ENCODE measurements at places on chromosomes 4 and X. TPM values are rescaled to one million over a fixed set of nuclear protein-coding genes. Genes with fewer than 3 reads are reported as not detected.
A peak's percentile ranks its signal among the peaks of the same experiment; 100 is the strongest.

DNA sequence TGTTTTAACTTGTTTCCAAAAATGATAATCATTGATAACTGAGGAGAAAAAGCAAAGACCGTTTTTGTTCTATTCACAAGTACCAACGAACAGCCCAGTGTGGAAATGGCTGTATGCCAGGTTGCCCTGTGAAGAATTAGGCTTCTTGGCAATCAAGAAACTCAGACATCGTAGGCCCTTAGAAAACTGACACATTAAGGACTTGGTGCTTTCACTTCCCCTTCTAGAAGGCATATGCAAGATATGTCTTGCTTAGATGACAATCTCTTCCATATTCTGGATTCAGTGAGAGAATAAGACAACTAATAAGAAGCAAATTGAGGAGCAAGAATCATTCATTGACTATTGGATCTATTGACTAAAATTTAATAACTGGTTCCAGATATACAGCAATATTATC lies 56.6 kb downstream of the ANAPC10 start:
- DNase-seq: peak; percentile 19

- no peak for DNase-seq
Measured at GRCh38 chrX:22314211-22314610, 41.5 kb downstream of the CBLL2 start.

GRCh38 chr4:165758086-165758485 lies 115.0 kb upstream of the TLL1 start:
- DNase-seq: peak; percentile 57

DNA sequence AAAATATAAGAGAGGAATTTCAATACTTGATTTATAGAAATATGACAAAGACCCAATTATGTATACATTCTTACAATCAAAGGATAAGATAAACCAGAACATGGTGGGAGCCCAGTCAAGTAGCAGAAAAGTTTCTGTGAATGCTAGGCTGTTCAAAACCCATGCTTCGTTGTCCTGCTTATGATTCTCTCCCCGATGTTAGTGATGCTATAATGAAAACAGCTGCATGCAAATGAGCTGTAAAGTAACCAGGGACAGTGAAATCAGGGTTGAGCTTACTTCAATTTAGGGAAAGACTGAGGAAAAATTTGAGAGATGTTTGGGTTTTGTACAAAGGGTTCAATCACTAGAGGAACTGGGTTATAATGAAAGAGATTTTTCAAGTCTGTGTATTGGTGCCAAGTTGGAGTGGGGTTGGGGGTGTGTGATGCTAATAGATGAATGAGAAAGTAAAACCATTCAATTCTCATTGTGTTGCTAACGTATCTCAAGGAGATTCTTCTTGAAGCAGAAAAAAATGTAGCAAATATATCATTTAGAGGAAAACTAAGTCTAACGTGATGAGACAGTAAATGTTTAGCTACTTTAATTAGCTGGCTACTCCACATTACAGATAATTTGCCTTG lies 59.3 kb upstream of the PPP1R2C start:
- no peak for DNase-seq

- DNase-seq: no peak
Measured at GRCh38 chr4:185634066-185634652, 98.9 kb upstream of the PDLIM3 start.

DNA sequence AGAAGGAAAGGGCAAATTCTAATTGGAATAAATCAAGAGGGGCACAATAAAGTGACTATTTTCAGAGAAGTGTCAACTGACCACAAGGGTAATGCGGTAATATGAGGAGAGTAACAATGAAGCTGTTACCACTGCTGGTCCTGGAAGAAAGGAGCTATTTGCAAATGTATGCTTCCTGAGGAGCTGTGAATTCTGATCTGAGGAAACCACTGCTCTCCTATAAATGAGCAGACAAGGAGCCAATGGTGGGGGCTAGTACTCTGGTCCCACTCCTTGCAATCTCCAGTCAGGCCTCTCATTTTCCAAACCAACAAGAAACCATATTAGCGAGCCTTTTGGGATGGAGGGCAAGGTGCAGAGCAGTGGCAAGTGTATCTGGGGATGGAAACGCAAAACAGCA lies 770.2 kb downstream of the FSTL5 start:
- no peak for DNase-seq

DNA sequence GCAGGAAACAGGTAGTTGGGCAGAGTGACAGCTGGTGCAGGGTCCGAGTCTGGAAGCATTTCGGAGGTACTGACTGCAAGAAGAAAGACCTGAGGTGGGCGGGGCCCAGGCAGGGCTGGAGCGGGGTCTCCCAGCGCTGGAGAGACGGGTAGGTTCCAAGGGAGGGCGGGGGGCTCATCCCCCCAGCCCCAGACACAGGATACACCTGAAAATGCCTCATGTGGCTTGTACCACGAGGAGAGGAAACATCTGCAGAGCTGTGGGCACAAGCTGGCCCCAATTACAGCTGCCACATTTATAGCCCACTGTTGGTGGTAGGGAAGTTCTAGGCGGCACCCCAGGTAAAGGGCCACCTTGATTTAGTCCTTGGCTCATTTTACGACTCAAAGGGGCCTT lies 38.0 kb downstream of the ELF4 start:
- no peak for DNase-seq

DNA sequence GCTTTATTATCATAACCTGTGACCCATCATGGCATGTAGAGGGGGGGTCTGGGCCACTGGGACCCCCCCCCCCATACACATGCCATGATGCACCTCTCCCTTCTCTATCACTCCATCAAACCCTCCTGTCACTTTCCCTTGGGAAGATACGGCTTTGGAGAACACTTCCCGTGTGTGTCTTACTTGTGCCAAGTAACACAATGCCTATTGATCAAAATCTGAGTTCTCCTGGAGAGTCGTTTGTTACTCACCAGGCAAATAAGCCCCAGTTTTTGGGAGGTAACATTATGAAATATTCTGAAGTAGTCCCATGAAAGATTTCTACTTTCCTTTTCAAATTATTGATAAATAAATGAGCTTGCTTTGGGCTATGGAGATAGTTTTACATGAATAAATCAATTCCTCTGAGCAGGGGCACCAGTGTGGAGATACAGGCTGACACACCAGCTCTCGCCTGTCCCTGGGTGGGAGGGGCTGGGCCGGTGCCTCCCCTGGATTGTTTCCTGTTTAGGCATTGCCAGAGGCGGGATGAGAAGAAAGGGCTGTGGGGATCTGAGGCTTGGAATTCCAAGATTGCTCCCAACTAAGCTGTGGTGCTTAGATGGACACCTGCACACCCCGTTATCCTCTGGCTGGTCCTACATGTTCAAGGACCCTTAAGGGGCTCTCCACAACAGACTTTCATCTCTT lies 63.2 kb upstream of the WWC2 start:
- no peak for DNase-seq

DNA sequence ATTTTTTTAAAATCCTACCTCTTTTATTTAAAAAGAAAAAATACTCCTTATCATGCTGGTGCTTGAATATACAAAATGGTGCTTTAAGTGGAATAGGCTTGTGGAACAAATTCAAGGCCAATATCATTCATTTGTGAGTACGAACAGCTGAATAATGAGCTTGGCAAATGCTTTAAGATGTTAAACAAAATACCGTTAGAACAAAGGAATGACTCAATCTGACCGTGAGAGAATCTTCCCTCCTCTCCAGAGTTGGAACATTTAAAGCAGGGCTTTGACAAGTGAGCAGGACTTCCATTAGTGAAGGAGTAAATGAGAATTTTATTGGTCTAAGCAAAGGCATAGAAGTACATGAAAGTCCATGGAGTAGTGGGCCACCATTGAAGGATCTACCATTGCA lies 74.5 kb downstream of the DCLK2 start:
- no peak for DNase-seq

The GLRA2 gene
- not detected for total RNA-seq

The S100P gene
- 1.7 TPM for total RNA-seq

The SLC7A11 gene
- 0.62 TPM for total RNA-seq

The C4orf54 gene
- total RNA-seq: 243 TPM

The DCLK2 gene
- total RNA-seq: 17.7 TPM

Measured in tongue (tissue), 3 donors.